WTC11 (cell line): ENCODE measurements at places on chromosomes 12 and 14. TPM values are rescaled to one million over a fixed set of nuclear protein-coding genes. Genes with fewer than 3 reads are reported as not detected.

DNA sequence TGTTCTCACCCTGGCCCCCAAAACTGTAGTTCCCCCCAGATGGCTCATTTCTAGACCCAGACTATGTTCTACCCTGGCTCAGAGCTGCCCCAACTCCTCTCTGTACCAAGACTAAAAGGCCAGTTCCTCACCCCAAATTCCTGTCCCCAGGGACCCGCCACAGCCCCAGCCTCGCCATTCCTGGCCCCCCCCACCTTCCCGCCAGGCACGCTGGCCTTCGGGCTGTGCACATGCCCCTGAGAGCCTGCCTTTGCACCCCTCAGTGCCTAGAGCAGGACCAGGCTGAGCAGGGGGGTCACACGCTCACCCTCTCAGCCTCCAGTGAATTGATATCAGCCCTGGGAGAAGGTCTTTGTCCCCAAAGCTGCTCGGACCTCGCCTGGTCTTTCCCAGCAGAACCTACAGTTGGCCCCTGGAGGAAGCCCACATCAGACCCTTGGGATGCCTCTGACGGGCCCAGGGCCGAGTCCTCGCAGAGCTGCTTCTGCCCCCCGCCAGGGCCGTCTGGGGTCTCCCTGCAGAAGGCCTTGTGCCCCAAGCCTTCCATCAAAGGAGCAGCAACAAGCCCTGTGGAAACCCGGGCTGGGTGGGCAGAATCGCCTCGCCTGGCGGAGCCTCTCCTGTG, 32.4 kb downstream of the BEGAIN start:
- DNase-seq = no peak

DNA sequence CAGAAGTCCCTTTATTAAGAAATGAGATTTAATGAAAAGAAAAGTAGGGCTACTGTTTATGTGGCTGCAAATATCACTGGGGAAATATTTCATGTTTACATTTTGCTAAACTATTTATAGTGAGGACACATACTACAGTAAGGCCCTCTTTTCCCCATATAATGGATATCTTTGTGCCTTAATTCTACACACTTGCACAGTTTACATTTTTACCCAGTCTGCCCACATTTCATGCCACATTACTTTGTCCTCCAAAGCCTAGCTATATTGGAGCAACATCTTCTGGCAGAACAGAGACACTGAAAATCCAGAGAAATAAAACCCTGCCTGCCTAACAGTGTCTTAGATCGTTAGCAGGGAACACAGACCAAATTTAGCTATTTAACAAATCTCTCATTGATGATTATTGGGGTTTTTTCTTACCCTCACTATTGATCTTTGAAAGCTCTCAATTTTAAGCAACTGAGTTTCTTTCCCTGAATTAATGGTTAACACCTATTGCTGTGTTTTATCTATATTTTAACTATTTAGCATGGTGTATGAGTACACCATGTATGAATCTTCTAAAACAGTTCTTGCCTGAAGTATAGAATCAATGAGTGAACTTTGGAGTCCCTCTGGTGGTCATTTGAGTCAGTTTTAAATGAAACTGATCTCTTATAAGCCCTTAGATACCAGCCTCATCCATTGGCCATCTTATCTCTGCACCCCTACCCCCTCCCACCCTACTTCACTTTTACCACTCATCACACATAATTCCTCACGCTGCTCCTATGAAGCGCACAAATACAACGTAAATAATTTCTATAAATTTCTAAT, 170.2 kb downstream of the BCAT1 start:
- DNase-seq = no peak

DNA sequence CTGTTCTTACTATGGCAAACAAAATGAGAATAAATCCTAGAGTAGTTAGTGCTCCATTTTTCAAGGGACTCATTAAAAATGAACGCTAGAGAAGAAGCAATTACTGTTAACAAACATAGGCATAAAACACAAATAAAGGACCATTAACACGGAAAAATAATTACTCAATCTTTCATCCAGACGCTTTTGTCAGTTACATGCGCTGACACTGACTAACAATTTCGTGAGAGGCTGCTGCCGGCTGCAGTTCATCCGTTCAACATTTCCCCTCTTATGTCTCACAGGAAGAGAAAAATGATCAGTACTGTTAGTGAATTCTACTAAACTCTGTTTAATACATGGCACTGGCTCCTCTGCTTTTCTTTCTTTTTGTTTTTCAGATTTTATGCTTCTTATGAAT, 472.7 kb upstream of the FLRT2 start:
- DNase-seq = no peak

GRCh38 chr12:124767066-124767821, 96.4 kb downstream of the SCARB1 start:
- peak; percentile 91 for DNase-seq

GRCh38 chr14:78683981-78684380, 513.8 kb downstream of the NRXN3 start:
- DNase-seq = no peak

GRCh38 chr12:90945070-90945649, 9.8 kb downstream of the CCER1 start:
- no peak for DNase-seq

- DNase-seq = no peak
Observed at GRCh38 chr14:91035855-91036254, 24.6 kb downstream of the RPS6KA5 start.

- no peak for DNase-seq
Observed at GRCh38 chr14:106395456-106396050, 869.2 kb downstream of the TMEM121 start.

DNA sequence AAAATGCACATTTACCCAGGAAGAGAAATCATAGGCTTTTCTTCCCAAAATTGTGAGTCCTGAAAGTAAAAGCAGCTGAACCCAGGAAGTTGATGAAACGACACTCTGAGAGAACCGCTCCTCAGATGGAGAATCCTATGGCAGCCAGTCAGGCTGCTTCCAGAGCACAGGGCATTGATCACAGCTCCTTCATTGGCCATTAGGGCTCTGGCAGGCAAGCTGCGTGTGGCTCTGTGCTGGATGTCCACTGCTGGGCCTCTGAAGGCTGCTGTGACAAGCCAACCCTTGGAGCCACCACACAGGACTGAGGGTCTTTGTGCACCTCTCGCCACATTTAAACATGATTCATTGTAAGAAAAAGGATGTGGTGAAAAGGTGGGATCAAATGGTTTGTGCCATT, 89.4 kb downstream of the EXOC5 start:
- DNase-seq = peak; percentile 11

DNA sequence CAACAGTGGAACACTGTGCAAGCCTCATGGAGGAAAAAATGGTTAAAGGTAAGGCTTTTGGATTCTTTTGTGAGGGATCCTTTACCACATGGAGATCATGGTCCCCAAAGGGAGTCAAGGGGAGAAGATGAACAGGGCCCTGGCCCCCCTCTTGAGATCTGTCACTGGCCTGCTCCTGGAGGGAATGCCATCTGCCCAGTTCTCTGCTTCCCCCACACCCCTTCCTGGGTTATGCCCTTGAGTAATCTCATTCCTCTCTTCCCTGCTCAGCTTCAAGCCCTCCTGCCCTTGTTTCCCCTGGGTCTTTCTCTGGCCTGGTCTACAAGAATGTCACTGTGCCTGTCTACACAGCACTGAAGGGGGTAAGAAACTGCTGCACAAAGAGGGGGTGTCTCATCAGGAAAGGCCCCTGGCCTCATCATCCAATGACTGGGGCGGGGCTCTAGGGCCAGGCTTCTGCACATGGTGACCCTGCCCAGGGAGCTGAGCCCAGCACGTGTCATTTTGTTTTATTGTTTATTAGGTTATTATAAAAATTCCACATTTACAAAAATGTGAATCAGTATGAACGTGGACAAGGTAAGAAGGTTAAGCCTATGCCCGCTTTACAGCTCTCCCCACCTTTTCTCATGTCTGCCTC, 30.3 kb downstream of the PIGH start:
- DNase-seq = no peak

DNA sequence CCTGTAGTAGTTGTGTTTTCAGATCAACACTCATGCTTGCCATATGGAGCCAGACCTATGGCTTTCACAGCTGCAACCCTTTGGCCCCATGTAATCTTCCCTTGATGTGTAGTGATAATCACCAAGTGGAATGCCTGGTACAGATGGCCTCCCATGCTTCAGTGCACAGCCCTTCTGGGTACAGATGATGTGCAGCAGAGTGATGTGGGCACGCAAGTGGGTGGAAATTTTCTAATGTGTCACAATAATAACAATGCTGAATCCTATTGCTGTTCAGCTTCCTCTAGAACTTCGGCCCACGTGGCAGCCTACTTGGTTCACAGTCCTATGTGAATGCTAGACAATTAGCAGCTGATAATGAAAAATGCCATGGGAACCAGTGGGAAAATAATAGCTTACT, 188.1 kb downstream of the SNAPC1 start:
- DNase-seq = no peak

GRCh38 chr12:90280033-90280432, 571.4 kb upstream of the ATP2B1 start:
- DNase-seq = no peak

DNA sequence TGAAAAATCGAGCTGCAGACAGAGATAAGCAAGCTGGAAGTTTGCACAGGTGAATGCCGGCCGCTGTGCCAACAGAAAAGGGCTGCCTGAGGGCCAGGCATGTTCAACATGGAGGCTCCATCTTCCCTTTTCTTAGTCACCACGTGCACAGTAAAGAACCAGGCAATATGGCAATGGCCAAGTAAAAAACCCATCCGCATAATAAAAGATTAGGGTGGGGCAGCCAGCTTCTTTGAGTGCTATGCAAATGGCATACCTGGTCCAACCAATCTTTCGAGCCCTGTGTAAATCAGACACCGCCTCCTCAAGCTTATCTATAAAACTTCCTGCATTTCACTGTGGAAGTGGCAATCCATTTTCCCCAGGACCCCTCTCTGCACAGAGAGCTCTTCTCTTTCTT, 16.7 kb downstream of the PNP start:
- DNase-seq = peak; percentile 14

DNA sequence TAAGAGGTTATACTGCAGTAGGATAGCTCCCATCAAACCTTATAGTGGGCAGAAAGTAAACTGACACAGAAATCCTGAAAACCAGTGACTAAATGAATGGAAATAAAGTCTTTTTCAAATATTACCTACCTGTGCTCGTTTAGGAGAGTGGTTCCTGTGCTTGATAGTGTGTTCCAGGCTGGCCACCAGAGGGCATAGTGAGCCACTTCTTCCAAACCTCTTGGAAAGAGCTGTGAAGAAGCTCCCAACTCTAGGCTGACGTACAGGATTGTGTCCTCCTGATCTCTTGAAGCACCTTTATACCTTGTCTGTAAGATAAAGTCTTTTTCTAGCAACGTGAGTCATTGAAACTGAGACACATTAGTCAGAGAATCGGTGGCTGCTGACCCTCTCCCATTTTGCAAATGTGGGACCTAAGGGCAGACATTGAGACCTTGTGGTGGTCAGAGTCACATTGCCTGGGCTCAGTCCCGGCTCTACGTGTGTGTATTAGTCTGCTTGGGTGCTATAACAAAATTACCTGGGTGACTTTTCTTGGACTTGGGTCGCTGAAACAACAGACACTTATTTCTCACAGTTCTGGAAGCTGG, 17.6 kb downstream of the TDP1 start:
- peak; percentile 76 for DNase-seq

DNA sequence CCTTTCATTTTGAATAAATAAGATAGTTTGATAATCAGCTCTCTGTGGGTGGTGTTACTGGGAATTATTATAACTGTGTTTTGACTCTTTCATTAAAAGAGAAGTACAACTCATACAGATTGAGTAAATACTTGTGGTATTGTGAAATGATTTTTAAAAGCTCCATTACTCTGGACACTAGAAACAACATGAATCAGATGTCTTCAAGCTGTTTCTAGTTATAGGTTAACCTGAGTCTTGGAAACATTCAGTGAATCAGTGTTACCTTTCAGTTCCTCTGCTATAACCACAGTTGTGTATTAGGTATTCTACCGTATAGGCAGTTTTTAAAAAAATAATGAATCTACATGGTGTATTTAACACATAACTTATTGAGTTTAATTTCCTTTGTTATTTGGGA, 128.4 kb upstream of the SSTR1 start:
- DNase-seq = no peak

GRCh38 chr14:46248001-46248630, 403.5 kb downstream of the RPL10L start:
- no peak for DNase-seq

DNA sequence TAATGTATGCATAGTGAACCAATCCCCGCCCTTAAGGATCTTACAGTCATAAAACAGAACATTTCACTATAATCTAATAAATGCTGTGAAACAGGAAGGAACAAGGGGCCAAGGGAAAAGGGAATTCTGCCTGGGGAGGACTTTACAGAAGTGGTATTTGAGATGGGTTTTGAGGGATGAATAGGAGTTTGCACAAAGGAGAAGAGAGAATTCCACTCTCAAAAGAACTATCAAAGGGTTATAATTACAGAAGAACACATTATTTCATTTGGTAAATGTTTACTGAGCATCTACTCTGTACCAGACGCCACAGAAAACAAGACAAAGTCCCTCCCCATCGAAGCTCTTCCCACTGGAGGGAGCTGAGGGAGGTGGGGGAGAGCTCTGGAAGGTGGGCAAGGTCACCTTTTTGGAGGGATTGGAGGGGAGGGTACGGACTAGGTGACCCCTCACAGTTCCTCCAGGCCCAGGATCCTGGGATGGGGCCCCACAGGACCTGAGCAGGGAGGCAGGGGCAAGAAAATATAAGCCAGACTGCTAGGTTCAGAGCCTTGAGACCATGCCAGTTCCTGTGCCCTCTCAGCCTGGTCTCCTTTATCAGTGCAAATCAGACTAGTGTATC, 24.5 kb downstream of the PHETA1 start:
- DNase-seq = no peak

DNA sequence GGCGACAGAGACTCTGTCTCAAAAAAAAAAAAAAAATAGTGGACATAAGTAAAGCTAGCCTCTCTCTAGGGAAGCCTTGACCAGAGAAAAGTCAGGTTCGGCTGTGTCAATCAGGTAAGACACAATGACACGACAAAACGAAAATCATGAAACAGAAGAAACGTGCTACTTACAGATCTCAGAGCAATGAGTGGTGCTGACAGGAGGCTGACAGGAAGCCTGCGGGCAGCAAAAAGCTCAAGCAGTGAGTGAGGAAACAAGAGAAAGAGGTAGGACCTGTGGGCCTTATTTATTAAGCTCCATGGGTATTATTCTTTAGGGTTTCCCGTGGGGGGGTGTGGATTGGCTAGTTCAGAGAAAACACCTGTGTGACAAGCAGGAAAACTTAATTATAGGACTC, 363.1 kb downstream of the KCNH5 start:
- no peak for DNase-seq

GRCh38 chr14:68714991-68715924, 77.6 kb downstream of the ZFP36L1 start:
- no peak for DNase-seq

The KRT5 gene
- total RNA-seq = not detected in 3 replicates

The NR4A1 gene
- total RNA-seq = 19.2 to 26.9 TPM (median 22.0 TPM) in 3 replicates

The HSPB8 gene
- total RNA-seq = 6.7 to 7.6 TPM (median 7.6 TPM) in 3 replicates

The B4GALNT3 gene
- 19.0 to 22.0 TPM (median 20.9 TPM) in 3 replicates for total RNA-seq

The ENDOU gene
- not detected in 3 replicates for total RNA-seq

The SERPINA10 gene
- 0.04 TPM in 1 of 3 replicates, not detected in the others for total RNA-seq
